Stimulated activated CD4-positive, alpha-beta T cell treated with anti-CD3 and anti-CD28 coated beads, Interleukin-4, amount 100 ng/mL, for 4 hours (primary cell): ENCODE measurements at places on chromosomes 6 and 20.
A peak's percentile ranks its signal among the peaks of the same experiment; 100 is the strongest.

DNA sequence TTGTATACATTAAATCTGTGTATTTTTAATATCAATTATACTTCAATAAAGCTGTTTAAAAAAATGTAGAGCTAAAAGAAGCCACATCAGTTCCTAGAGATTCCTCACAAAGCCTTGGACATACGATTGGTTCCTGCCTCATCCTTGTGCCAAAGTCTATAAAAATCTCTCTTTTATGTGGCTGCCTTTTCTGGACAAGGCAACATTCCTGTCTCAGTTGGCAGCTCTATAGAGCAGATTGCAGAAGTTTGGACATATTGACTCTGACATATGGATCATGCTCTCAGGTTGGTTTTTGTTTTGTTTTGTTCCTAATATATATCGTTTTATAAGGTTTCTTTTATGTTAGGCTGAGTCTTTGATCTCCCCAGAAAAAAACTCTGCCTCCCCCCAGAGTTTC is 148.9 kb downstream of the MAFB start:
- no peak for DNase-seq

DNA sequence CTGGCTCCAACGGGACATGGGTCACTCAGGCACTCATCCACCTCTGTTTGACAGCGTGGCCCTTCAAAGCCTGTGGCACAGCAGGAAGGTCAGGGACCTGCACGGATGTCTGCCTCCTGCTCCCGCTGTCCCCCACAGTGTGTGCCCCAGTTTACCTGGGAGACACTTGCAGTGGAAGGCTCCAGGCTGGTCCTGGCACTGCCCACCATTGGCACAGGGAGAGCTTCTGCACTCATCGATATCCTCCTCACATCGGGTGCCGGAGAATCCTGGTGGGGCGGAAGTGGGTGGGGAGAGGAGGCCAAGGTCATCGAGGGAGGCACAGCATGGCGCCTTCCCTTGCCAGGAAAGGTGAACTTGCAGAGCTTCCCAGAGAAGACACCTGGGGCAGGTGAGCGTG is 6.9 kb downstream of the NOTCH4 start:
- DNase-seq, result no peak

DNA sequence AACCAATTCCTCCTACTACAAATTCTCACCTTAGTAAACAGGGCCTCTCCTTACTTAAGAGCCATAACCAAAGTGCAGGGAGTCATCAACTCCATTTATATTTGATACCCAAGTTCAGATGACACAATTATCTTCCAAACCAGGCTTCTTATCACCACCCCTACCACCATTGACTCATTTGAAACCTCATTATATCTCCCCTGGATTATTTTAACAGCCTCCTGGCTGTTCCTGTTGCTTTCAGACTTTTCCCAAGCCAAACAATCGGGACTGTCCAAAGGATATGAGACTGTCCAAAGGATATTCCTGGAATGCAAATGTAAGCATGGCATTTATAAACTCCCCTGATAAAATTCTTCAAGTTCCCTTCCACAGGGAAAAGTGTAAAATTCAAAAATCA is 394.3 kb downstream of the MAFB start:
- no peak for DNase-seq

GRCh38 chr6:380234-381218 is 11.0 kb upstream of the IRF4 start:
- DNase-seq, result no peak

DNA sequence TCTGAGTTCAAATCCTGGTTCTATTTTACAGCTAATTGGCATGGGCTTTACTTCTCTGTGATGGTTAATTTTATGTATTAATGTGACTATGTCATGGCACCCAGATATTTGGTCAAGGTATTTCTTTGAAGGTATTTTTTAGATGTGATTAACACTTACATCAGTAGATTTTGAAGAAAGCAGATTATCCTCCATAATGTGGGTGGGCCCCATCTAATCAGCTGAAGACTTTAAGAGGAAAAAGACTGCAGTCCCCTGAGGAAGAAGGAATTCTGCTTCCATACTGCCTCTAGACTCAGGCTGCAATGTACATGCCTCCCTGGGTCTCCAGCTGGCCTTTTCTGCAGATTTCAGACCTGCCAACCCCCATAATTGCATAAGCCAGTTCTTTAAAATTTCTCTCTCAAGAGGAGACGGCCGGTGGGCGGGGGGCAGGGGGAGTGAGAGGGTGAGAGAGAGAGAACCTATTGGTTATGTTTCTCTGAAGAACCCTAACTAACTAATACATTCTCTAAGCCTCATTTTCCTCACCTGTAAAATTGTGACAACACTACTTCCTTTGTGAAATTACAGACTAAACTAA is 338.2 kb upstream of the PRDM1 start:
- no peak for DNase-seq

- no peak for DNase-seq
Measured at GRCh38 chr20:3189561-3190131, 14.8 kb downstream of the DDRGK1 start.

GRCh38 chr6:137975188-137975940 is 108.3 kb downstream of the TNFAIP3 start:
- DNase-seq, result no peak

- peak; percentile 50 for DNase-seq
Measured at GRCh38 chr6:90083891-90084290, 189.6 kb downstream of the GJA10 start.

DNA sequence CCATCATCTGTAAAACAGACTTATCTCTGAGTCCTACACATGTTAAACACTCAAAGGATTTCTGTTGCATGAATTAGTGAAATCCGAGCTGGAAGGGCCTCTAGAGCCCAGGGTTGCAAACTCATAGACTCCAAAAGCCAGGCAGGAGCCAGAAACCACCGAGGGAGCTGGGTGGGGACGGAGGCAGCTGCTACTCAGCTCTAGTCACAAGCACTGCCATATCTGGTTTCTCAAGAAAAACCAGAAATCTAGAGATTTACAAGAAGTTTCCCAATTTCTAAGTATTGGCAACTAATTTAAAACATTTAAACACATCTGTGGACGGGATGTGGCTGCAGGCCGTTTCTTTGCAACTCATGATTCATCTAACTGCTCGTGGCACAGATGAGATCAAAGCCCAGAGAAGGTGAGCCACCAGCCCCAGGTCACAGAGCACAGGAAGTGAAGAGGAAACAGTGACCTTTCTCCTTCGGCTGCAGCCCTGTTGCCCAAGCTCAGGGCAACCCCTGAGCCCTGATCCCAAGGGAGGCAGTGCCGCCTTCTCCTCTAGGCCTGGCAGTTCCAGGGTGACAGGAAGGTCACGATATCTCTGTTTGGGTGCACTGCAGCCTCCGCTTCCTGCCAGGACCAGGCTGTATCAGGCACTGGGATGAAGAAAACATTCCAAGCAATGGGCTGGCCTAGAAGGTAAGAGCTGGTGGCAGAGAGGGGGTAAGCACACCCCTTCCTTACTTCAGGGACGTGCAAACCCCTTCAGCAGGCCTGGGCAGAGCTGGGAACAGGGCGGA is 26.4 kb upstream of the PTGIS start:
- peak; percentile 60 for DNase-seq

GRCh38 chr20:48618052-48618451 is 209.7 kb downstream of the PREX1 start:
- DNase-seq, result no peak
